ENCODE measurements at places on chromosomes 5 and 9.
A peak's percentile ranks its signal among the peaks of the same experiment; 100 is the strongest.

GRCh38 chr5:6961837-6962635, 248.8 kb downstream of the TENT4A start:
- DNase-seq = no peak

GRCh38 chr5:81837667-81838306, 86.9 kb upstream of the SSBP2 start:
- no peak for DNase-seq

- DNase-seq = no peak
Measured at GRCh38 chr5:124627815-124628595, 118.4 kb downstream of the ZNF608 start.

DNA sequence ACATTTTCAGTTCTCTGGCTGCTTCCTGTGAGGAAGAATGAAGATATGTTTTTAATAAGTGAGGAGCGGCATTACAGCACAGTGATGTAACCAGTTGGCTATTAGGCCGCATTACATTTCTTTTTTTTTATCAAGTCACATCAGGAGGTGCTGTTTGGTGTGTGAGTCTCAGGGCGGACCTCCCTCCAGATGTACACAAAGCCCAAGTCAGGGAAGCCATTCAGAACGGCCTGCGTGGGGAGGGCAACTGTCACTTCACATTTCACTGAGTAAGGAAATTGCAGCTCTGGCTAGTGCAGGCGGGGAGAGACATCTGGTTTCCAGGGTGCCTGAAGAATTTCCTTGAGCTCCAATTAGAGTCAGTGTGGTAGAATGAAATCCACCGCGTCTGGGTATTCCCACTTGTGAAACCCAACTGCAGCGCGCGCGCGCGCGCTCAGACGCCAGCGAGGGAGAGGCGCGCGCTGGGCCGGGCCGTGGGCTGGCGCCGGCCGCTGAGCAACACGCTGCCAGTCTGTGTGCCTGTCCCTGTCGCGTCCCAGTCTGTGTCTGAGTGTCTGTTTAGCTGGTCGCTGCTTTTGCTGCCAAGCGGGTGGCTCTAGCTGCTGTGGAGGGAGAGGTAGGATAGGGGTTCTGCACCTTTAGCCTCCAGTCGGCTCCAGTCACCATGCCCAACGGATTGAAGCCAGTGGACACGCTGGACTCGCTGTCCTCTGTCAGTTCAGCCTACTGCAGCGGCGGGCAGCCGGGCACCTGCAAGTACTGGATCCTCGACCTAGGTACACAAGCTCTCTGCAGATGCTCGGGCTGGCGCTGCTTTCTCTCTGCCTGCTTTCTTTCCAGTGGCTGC, 140.8 kb upstream of the OTULINL start:
- DNase-seq = no peak

DNA sequence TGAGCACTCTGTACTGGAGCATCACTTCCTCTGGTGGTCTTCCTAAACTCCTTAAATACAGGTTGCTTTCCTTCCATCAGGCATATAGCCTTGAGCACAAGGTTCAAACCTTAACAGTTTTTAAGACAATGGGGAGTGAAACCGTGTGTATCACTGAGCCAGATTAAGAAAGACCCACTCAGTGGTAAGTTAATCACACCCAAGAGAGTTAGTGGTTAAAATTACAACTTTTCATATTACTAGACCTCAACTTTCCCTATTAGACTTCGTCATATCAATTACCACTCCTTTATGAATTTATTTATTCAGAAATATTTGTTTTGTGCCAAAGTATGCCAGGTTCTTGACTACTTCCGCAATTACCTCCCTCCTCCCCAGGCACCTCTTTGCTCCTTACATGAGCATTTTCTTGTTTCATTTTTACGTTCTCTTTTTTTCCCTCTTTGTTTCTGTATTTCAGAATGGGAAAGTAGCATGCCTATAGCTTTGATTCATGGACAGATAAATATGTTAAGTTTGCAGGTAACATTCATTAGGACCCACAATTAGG, 351.0 kb downstream of the KIAA0825 start:
- no peak for DNase-seq

- no peak for DNase-seq
Measured at GRCh38 chr9:99185934-99186333, 35.8 kb downstream of the ALG2 start.

- DNase-seq = no peak
Measured at GRCh38 chr5:178165581-178165980, 11.9 kb upstream of the NHP2 start.

- no peak for DNase-seq
Measured at GRCh38 chr5:150263801-150264621, 25.6 kb downstream of the CAMK2A start.

GRCh38 chr5:134132372-134133187, 18.1 kb downstream of the TCF7 start:
- peak; percentile 84 for DNase-seq

GRCh38 chr5:143402017-143402552, 1.4 kb downstream of the NR3C1 start:
- no peak for DNase-seq
